ENCODE measurements at places on chromosomes 3 and 15.
A peak's percentile ranks its signal among the peaks of the same experiment; 100 is the strongest.

DNA sequence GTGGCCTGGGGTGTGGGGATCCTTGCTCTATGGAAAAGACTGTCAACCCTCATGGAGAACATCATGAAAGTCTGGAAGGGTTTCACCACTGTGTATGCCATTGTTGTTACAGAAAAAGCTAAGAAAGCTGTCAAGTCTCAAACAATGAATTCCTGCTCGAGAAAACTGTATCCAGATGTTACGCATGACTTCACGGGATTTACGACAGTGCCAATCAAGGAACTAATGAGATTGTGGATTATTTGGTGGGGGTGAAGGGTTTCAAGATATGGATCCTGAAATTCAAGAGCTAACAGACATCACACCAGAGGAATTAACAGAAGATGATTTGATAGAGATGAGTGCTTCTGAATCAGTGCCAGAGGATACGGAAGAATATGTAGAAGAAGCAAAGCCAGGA, 7.8 kb downstream of the PPP1R2 start:
- no peak for DNase-seq

DNA sequence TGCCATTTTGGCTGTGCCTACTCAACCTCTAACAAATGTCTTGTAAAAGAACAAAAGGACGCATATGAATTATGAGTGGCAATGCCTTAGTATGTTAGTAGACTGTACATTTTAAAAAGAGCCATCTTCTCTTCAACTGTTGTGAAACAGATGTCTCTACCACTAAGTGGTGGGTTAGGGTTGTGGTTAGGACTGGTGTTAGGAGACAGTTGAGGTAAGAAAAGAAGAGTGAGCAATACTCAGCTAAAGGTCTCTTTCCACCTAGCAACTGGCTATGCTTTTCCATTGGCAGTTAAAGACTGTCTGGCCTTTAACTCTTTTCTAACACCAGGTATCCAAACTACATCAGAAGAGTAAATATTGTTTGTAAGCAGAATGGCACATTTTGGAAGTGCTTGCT, 221.7 kb upstream of the TBC1D5 start:
- no peak for DNase-seq

GRCh38 chr3:187132666-187133065, 6.6 kb downstream of the RPL39L start:
- DNase-seq = no peak

GRCh38 chr3:13399603-13400002, 20.5 kb downstream of the NUP210 start:
- no peak for DNase-seq

GRCh38 chr3:152706991-152707713, 127.8 kb upstream of the P2RY1 start:
- DNase-seq = no peak

DNA sequence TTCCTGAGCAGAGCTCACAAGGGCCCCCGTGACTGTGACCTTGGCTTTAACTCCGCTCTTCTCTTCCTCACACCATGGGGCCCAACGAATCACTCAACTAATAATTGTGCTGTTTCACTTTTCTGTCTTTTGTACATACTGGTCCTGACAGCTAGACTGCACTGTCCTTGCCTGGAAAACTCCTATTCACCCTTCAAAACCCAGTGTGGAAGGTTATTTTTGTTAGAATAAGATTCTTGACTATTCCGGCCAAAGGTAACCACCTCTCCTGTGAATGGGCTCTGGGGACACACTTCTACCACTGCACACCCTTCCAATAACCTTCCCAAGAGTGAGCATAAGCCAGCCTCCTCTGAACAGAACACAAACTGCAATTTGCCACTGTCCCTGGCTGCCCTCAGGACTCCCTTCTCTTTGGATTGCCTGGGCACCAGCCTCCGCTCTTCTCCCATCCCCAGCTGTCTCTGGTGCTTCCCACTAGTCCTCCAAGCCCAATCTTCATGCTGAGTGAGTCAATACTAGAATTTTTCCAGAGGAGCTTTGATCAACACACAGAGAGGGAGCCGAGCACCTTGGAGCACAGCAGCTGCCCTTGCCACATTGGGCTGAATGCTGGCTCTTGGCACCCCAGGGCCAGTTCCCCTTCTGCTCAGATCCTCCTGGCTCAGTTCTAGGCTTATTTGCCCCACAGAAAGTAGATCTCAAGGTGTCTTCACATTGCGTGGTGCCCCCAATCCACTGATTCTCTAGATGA, 2.1 kb downstream of the SCN5A start:
- DNase-seq = no peak

- DNase-seq = no peak
Observed at GRCh38 chr15:94503293-94503692, 271.9 kb downstream of the MCTP2 start.

DNA sequence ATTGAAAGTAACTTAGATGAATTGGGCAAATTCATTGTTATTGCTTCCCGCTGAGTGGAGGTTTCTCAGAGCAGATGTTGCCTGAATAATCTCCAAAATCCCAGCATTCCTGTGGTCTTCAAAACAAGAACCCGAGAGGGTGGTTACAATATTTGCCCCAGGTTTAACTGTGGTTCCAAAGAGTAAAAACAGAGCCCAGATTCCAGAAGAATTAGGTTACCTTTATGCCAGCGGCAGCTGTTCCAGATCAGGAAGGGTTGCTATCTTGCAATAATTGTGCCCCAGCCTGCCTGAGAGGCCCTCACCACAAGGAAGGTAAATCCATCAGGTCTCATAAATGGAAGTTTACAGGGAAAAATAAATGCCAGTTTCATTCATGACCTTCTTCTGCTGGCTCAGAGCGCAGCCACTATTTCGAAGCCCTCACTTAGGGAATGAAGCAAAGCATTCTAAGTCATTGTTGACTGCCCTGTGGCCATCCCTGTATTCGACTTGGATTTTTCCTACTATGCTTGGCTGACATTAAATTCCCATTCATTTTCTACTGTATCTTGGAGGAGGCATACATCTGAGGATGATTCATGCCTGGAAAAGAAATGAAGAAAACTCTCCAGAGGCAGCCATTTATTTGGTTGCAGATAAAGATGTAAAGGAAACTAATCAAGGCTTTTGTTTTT, 54.6 kb downstream of the SSUH2 start:
- no peak for DNase-seq

DNA sequence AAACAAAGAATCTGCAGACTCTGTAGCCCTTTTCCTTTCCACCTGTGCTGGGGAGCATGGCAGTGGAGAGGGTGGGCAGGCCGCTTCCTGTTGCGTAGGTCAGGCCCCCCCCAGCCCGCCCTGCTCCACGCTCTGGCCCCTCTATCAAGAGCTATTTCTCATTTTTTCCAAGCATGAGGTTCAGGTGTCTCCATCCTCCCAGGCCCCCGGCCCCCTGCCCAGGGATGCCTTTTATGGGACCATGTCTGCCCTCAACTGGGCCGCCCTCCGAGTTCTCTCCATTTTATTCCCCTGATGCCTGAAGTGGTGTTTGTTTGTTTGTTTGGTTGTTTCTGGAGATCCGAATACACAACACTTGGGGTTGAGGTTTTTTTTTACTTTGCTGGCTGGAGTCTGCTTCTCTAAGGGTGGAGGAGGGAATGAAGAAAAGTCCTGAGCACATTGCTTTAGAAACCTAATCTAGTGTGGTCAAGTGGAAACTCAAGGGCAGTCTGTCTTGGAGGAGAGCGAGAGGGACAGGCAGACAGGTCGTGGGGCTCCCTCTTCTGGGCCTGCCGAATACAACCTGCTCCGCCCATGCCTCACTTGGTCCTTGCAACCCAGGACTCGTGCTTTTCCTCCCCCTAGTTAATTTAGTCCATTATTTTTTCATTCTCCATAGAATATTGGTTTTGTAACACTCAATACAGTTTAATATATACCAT, 176.5 kb upstream of the LYSMD4 start:
- DNase-seq = no peak

GRCh38 chr3:141949972-141950371, 73.5 kb downstream of the ATP1B3 start:
- no peak for DNase-seq

DNA sequence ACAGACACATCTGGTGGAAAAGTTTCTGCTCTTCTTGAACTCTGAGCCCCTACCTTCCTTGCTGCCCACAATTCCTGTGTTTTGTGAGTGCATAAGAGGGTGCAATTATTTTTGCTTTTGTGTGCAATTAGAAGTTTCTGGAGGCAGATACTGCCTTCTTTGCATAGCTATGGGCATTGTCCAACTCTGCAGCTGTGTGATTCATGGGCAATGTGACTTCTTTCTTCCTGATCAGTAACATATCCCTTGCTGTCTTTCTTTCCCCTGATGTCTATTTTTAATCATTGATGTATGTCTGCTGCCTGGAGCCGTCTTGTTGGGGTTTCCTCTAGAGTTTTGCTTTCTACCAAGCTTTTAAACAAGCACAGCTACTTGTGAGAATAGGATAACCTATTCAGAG, 321.6 kb upstream of the CHRM5 start:
- DNase-seq = no peak

GRCh38 chr15:81163961-81164800, 30.1 kb downstream of the CFAP161 start:
- DNase-seq = no peak

DNA sequence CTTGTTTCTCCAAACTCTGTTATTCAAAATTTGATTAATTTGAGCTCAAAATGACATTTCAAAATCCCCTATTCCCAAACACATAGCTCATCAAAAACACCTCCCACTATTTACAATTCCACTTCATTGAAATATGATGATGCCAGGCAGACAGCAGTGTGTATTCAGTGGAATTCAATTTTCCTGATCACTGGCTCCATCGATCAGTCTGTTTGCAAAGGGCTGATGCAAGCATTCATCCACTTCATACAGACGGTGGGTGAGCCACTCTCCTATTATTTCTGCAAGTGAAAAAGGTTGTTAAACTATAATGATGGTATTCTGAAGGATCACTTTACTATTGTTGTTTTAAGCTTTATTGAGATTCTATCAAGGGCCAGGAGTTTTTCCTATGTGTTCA, 90.7 kb downstream of the RTP4 start:
- no peak for DNase-seq

DNA sequence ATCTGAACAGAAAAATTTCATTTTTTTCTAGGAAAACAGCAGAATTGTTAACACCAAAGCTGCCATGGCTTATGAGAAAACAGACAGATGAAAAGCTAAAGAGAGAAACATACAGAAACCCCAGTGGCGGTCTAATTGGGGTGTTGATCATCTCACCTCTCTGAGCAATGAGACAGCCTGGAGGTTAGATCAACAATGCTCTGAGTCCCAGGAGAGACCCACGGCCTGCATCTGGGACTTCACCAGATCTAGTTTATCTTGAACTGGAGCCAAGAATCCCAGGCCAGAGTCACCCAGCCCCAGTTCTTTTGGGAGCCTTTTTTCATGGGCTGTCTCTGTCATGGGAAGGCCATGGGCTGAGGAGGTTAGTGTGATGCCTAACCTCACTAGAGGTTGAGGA, 3.5 kb upstream of the GALNT15 start:
- DNase-seq = no peak

GRCh38 chr15:63405159-63405558, 23.5 kb upstream of the CA12 start:
- DNase-seq = no peak

DNA sequence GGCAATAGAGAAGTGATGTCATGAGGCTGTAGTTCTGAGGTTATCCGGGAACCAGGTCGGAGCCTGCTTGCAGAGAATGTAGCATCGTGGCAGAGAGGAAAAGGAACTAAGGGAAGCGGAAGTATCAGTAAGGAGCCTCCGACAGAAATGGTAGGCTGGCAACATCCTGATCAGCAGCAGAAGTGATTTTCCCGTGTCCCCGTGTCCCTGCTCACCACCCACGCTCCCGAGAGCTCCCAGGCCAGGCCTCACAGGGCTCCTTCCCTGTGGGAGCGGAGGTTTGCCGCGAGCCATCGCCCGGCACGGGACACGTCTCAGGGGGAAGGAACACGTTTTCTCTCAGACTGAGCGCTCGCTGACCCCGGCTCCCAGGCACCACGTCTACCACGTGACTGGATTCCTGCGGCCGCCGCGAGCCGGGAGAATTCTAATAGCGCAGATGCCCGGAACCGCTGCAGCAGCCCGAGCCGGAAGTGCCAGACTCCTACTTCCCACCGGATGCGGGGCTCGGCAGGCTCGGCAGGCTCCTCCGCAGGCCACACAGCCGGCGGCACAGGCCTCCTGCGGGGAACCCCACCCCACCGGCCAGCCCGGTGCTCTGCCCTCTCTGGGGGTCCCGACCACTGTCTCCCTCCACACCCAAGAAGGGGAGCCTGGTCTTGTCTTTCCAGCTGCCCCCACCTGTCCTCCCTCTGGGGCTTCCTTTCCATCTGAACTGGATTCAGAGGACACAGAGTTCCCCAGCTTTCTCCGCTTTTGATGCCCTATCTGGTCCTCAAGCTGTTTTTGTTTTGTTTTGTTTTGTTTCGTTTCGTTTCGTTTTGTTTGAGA, 99.3 kb downstream of the BDH1 start:
- peak; percentile 5 for DNase-seq

GRCh38 chr3:152021951-152022461, 148.6 kb downstream of the SUCNR1 start:
- no peak for DNase-seq

DNA sequence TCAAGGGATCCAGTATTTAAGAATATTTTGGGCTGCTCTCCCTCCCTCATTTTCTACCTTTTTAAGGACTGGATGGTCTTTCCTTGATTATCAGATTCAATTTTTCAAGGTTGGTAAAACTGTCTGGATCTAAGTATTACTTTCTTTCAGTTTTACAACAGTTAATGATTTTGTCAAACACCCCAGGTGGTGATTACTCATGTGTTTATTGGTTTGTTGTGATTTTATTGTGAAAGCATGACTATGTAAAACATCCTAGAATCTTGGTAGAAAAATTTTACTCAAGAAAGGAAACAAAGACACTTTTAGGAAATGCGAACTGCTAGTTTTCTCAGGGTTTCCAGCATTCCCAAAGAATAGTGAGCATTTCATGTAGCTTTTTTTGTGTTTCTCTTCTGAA, 7.3 kb downstream of the GTF2E1 start:
- no peak for DNase-seq

DNA sequence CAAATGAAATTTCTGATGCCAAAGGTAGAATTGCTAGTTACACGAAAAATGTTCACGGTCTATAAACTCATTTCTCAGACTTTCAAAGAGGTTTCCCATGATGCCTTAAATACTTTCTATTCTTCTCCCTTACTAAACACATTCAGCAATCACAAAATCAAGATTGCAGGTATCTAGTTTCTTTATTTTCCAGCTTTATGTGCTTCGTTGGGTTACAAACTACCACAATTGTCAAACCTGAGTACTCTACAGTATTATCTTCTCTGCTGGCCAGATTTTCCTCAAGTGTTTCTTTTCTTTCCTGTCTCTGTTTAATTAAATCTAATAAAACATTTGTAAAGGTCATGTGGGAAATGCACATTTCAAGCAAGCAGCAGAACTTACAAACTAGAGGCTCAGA, 201.8 kb upstream of the ZNF385D start:
- no peak for DNase-seq

DNA sequence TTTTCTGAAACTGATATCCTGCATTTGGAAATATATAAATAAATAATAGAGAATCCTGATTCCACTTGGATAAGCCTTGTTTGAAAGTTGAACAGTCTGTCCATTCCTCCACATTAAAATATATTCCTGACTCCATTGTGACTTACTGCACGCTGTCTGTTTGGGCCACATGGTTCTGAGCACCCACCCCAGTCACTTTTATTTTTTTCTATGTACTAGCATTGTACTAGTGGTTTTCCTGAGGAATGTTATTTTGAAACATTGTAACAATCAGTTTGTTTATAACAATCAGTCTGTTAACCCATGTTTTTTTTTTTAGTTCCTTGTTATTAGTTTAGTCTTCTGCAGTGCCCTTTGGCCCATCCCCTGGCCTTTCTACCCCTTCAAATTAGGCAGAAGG, 87.4 kb upstream of the CCNL1 start:
- no peak for DNase-seq

Data from activated T-helper 1 cell treated with anti-CD3 and anti-CD28 coated beads, Interleukin-2, amount 50 U/mL, for 16 hours (primary cell).